ENCODE measurements at places on chromosomes 5 and 9.
A peak's percentile ranks its signal among the peaks of the same experiment; 100 is the strongest.

DNA sequence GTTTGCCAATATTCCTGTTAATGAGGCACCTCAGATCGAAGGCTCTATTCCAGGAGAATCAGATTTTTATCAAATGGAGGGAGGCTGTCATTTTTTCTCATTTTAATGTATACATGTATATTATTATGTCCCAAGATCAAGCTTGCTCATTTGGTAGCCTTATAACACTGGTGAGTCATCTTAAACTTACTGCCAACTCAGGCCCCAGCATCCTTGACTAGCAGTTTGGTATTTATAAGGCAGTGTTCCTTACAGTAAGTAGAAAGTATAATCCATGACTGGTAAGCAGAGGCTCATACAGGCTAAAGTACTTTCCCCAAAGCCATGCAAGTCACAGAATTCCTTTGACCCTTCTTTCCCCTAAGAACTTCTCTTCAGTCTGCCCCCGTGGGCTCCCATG is 90.7 kb upstream of the NR3C1 start:
- DNase-seq = no peak

DNA sequence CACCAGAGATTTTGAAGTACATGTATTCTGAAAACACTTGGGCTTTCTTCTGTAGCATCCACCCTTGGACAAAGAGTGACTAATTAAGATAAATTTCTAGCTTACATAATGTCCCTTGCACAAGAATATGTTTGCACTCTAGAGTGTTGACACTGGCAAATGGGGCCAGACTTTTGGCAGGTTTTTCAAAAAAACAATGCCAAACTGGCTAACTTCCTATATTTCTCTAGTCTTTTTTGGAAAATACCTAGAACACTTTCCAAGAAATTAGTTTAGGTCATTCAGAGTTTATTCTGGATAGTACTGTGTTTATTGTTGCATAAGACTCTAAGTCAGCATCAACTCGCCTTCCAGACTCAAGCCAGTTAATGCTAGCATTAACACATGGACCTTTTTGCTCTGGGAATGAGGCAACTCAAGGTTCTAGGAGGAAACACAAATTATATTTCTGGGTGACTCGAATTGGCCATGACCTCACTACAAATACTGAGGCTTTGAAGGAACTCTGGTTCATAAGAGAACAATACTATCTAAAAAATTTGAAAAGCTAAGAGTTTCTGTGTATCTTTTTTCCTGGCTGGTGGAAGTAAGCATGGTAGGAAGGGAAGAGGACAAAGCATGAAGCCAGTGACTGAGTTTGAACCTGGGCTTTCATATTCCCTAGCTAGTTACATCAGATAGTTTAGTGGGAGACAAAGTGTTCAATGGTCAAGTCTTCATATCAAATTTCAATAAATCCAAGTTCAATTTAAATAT is 101.6 kb downstream of the NREP start:
- DNase-seq = no peak

DNA sequence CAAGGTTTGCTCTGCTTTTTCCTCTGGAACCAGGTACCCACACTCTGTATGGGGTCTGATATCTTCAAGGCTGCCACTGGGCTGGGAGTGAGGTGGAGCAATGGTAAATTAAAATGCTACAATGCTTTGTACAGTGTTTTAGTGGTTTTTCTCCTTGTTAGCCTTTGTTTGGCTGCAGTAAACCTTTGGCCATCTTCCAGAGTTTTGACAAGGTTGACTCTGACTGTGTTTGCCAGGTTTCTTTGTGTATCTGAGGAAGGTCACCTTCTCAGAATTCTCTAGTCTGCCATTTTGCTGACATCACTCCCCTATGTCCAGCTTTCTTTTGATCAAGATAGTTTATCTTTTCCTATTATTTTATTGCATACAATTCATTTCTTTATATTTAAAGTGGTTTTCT is 11.2 kb downstream of the SPATA31D1 start:
- DNase-seq = no peak

- DNase-seq = no peak
These were observed 5.0 kb downstream of the TJP2 start for GRCh38 chr9:69179037-69179436.

DNA sequence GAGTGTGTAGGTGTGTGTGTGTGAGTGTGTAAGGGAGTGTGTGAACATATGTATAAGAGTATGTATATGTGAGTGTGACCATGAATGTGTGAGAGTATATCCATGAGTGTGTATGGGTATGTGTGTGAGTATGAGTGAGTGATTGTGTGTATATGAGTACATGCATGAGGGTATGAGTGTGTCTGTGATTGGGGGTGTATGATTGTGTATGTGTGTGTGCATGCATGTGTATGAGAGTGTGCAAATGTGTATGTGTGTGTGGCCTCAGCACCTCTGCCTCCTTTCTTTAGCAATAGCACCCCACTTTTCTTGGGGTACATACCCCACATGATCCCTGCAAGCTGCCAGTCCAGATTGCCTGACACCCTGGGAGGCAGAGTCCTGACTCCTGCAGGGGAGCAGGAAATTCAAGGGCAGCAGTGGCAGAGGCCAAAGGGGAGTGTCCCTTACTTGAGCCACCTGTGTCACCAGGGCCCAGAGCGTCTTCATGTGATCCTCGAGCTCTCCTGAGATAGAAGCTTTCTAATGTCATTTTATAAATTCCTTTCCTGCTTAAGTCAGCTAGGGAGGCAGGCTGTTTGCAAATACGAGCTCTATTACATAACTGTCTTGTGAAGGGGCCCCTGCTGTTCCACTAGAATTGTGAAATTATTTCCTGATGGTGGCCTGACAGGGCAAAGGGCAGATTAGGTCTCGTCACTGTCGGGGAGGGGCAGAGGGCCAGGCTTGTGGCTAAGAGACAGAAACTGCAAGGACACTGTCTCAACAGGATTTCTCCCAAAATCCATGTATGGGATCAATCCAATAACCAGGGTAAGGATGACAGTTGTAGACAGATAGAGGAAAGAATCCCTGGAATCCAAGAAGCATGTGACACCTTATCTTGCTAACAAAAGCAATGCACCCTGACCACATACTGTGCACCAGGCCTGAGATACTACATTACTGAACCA is 389.1 kb downstream of the GADD45G start:
- no peak for DNase-seq

GRCh38 chr5:139481122-139481533 is 1.4 kb downstream of the STING1 start:
- no peak for DNase-seq

GRCh38 chr9:91195372-91196012 is 166.2 kb downstream of the AUH start:
- no peak for DNase-seq

DNA sequence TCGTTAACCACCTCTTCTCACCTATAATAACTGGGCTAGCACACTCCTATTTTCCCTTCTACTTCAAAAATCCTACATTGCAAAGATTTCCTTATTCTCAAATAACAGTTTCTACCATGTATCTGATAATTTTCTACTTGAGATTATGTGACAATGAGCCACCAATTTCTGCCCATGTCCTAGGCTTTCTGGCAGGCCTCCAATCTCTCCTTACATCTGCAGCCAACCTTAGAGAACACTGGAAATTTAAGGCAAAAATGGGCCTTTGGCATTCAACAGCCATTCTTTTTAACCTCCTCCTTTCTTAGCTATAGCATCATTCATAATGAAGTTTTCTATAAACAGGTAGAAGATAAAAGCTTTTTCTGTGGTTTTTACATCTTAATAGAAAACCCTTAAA is 225.1 kb downstream of the ARRDC3 start:
- DNase-seq = no peak

DNA sequence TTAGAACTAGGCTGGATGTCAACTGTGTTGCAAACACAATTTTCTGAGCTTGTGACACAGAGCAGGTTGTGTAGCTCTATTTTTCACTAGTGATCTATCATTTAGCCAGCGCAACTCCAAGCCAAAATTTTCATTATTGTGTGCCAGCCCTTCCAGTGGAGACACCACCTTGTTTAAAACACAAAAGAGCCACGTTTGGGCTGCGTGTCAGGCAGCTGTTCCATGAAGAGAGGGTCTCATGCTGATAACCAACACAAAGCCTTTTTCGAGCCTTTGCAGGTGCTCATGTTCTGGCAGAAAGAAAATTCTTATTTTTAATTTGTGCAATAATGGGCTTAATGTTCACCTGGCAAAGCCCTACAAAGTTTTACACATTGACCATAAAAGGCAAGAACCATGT is 237.6 kb upstream of the RGMB start:
- DNase-seq = no peak

GRCh38 chr9:21154018-21154608 is 12.3 kb downstream of the IFNA21 start:
- DNase-seq = no peak

- no peak for DNase-seq
These were observed 202.8 kb downstream of the CWC27 start for GRCh38 chr5:64971513-64971912.

- DNase-seq = no peak
These were observed 134.6 kb downstream of the EDIL3 start for GRCh38 chr5:84249918-84250630.

- no peak for DNase-seq
These were observed 367.6 kb downstream of the ENC1 start for GRCh38 chr5:74272831-74273451.

- no peak for DNase-seq
These were observed 155.7 kb upstream of the RIOK2 start for GRCh38 chr5:97338729-97339128.

- no peak for DNase-seq
These were observed 19.8 kb downstream of the TNFSF15 start for GRCh38 chr9:114785866-114786650.

GRCh38 chr5:172798422-172799215 is 27.6 kb upstream of the DUSP1 start:
- DNase-seq = no peak

DNA sequence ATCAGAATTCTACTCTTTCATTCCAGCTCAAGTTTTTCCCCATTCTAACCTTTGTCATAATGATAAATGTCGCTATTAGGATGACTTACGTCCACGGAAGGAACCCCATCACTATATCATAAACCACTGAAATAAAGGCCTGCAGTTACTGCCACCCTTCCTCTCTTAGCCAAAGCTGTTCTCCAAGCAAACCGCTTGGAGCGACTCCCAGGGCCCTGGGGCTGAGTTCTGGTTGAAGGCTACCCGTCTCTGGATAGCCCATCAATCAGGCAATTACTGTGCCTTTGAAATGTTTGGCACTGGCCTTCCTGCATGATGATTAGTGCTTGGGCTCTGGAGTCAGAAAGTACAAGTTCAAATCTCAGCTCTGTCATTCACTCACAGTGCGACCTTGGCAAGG is 386.0 kb downstream of the SPOCK1 start:
- DNase-seq = no peak

GRCh38 chr5:65721050-65721719 is 724 bp downstream of the SGTB start:
- peak; percentile 35 for DNase-seq

- DNase-seq = no peak
These were observed 116.7 kb downstream of the ADAMTS2 start for GRCh38 chr5:179228341-179229121.

Data from C1 segment of cervical spinal cord (tissue), 14 donors.